ENCODE measurements at places on chromosomes 4 and X.

GRCh38 chr4:19399001-19399400 lies 852.7 kb upstream of the SLIT2 start:
- DNase-seq, result peak; percentile 38

DNA sequence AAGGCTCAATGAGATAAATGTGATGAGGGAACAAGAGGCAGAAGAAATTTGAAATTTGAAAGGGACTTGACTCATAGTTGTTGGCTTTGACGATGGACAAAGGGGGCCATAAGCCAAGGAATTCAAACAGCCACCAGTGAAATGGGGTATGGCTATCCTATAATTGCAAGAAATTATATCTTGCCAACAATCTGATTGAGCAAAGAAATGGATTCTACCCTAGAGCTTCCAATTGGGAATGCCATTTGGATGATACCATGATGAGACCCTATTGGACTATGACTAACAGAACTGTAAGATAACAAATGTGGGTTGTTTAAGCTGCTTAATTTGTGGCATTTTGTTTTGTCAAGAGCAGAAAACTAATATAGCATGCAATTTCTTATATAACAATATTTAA lies 270.1 kb upstream of the ARSJ start:
- no peak for DNase-seq

GRCh38 chr4:116321471-116321870 lies 763.9 kb downstream of the TRAM1L1 start:
- no peak for DNase-seq

DNA sequence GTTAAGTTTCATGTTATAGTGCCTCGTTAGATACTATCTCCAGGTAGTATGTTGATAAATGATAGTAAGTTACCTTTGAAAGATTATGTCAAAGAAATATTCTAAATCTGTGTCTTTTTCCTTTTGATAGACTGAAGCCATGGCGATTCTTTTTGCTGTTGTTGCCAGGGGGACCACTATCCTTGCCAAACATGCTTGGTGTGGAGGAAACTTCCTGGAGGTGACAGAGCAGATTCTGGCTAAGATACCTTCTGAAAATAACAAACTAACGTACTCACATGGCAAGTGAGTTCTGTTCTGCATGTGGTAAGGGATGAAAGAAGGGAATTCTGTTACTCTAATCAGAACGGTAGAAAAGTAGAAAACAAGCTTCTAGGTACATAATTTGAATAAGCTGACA lies 8.2 kb downstream of the VAMP7 start:
- DNase-seq, result no peak

DNA sequence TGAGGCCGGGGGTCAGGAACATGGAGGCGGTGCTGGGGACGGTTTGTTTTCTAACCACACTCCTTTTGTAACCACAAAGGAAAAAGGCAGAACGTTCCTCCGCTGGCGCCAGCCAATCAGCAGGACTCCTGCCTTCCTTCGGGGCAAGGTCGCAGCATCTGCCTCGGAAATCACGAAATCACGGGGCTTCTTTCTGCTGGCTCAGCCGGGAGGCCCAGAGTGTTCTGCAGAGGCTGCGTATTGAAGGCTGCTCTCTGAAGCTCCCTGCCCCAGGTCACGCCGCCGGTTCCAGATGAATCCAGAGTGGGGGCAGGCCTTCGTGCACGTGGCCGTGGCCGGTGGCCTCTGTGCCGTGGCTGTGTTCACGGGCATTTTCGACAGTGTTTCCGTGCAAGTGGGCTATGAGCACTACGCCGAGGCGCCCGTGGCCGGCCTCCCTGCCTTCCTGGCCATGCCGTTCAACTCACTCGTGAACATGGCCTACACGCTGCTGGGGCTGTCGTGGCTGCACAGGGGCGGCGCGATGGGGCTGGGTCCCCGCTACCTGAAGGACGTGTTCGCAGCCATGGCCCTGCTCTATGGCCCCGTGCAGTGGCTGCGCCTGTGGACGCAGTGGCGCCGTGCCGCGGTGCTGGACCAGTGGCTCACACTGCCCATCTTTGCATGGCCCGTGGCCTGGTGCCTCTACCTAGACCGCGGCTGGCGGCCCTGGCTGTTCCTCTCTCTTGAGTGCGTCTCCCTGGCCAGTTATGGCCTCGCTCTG lies 9.4 kb downstream of the TMEM187 start:
- no peak for DNase-seq

GRCh38 chrX:100409610-100410590 lies at the start of gene PCDH19:
TSS of gene PCDH19 (minus strand) at chrX:100410273. CDS start at chrX:100408597, 1,676 bp downstream.
- DNase-seq, result peak; percentile 70

GRCh38 chrX:9622128-9622527 lies 143.5 kb downstream of the GPR143 start:
- DNase-seq, result no peak

DNA sequence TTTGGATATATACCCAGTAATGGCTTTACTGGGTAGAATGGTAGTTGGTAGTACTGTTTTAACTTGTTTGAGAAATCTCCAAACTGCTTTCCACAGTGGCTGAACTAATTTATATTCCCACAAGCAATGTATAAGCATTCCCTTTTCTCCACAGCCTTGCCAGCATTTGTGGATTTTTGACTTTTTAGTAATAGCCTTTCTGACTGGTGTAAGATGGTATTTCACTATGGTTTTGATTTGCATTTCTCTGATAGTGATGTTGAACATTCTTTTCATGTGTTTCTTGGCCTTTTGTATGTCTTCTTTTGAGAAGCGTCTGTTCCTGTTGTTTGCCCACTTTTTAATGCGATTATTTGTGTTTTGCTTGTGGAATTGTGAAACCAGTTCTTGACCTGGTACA lies 290.5 kb downstream of the BMPR1B start:
- no peak for DNase-seq
